ENCODE measurements at places on chromosomes 1 and 21.

GRCh38 chr1:41662765-41663437 is 178.4 kb upstream of the EDN2 start:
- DNase-seq: no peak

- no peak for DNase-seq
Observed at GRCh38 chr1:87572008-87572407, 243.3 kb downstream of the LMO4 start.

DNA sequence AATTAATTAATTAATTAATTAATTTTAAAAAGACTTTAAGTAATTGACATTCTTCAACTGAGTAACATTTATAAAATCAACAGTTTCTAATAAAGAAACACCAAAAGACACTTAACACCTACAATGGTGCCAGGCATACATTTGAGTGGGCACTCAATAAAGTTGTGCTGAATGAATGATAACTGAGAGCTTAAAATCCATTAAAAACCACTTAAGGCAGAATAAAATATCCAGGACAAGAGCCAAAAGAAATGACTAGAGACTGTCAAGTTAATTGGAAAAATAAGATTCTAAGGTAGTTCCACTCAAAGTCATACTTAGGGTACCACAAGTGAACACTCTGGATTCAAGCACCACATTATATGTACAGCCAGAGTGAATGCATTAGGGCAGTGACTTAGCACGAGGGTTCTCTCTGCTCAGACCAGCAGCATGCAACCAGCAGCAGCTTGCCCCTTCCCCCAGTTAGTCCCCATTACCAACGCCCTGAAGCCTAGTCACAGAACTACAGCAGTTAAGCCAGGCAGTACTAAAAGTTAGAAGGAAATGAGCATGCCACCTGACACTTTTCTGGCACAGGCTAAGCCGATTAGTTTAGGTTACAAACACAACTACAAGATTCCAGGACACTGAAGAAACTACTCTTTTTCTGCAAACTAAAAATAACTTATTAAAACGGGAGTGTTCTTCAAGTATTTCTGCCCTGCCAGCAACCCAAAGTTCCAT is 46.5 kb downstream of the LUZP1 start:
- DNase-seq: no peak

DNA sequence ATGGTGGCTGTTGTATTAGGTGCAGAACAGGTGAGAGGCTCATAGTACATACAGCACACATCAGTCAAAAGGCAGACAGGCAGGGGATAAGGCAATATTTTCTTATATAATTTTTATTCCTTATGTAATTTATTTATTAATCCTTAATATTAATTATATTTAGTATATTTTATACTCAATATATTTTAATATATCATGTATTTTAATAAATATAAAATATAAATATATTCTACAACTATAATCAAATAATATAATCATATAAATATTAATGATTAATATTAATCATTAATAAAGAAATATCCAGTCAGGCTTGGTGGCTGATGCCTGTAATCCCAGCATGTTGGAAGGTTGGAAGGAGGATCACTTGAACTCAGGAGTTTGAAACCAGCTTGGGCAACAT is 17.7 kb upstream of the ACBD3 start:
- DNase-seq: no peak

Data from HL-60 (cell line).